ENCODE measurements at places on chromosomes 11 and 22. TPM values are rescaled to one million over a fixed set of nuclear protein-coding genes. Genes with fewer than 3 reads are reported as not detected.

OR4A16 gene
- not detected for total RNA-seq

- no peak for DNase-seq
Observed at GRCh38 chr22:39355080-39355479, 5.3 kb downstream of the SYNGR1 start.

- DNase-seq, result no peak
Observed at GRCh38 chr22:39422721-39423120, 23.1 kb downstream of the TAB1 start.

CCDC157 gene
- total RNA-seq, result 13.1 TPM

OR51B4 gene
- total RNA-seq, result not detected

PNPLA5 gene
- total RNA-seq, result not detected

GRCh38 chr11:67238894-67239782 is 27.1 kb upstream of the GRK2 start:
- no peak for DNase-seq

- no peak for DNase-seq
Observed at GRCh38 chr11:76626921-76627401, 43.6 kb downstream of the LRRC32 start.

DNA sequence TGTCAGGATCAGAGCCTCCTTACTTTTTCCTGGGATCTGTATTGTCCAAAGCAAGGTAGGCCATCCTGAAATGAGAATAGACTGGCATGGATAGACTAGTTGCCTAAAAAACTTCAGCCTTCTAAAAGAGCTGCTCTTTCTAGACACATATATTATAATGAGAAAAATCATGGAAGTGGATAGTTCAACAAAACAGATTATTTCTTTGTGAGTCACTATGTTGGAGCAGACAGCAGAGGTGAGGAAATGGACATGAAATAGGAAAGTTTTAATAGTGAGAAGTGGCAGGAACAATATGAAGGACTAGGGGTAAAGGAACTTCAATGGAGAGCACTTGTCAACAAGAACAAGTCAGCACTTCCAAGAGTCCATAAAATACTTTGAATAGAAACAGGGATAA is 101.9 kb upstream of the ANO3 start:
- DNase-seq, result no peak

C11orf21 gene
- total RNA-seq, result not detected

MUC15 gene
- not detected for total RNA-seq

GRCh38 chr22:45434981-45435380 is 21.5 kb downstream of the RIBC2 start:
- no peak for DNase-seq

DNA sequence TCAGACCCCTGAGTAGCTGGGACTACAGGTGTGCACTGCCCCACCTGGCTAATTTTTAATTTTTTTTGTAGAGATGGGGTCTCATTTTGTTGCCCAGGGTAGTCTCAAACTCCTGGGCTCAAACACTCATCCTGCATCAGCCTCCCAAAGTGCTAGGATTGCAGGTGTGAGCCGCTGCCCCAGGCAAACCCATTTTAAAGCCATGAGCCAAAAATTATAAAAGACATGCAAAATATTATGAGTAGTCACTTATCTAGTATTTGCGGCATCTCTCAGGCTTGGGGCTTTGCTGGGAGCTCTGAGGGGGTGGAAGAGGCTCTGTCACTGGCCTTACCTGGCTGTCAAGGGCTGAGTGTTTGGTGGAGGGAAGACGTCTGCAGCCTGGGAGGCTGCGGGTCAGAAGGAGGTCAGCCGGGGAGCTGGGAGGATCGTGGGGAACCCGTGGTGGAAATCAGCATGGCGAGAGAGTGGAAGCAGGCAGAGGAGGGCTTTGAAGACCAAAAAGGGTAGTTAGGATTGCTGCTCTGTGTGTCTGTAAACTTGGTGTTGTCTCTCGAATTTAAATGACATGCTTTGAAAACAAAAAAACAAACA is 69.1 kb upstream of the PARVG start:
- DNase-seq, result no peak

- DNase-seq, result no peak
Observed at GRCh38 chr22:48576333-48577013, 1251.2 kb downstream of the BRD1 start.

DNA sequence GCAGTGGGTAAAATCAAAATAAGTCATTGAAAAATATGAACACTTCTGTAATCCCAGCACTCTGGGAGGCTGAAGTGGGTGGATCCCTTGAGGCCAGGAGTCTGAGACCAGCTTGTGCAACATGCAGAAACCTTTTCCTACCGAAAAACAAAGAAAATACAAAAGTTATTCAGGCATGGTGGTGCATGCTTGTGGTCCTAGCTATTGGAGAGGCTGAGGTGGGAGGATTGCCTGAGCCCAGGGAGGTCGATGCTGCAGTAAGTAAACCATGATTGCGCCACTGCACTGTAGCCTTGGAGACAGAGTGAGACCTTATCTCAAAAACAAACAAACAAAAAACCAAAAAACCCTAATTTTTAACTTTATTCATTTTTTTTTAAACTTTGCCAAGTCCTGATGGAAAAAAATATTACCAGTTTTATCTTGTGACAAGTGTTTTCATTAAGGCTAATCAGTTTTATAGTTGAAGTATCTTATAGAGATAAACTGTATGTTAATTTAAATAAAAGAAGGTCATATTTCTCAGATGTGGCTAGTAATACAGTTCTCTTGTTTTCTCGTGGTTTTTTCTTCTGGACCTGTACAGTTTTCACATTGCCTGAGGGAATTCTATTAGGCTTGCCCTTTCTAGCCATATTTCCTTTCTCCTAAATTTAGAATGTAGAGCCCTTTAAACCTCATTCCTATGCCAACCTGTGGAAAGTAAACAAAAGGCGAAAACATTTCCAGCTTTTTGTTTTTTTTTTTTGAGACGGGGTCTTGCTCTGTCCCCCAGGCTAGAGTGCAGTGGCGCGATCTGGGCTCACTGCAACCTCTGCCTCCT is 9.4 kb downstream of the HIPK3 start:
- DNase-seq, result no peak

HYOU1 gene
- total RNA-seq, result 303 TPM
